DMS53 (cell line): ENCODE measurements at places on chromosomes 3 and 15.

DNA sequence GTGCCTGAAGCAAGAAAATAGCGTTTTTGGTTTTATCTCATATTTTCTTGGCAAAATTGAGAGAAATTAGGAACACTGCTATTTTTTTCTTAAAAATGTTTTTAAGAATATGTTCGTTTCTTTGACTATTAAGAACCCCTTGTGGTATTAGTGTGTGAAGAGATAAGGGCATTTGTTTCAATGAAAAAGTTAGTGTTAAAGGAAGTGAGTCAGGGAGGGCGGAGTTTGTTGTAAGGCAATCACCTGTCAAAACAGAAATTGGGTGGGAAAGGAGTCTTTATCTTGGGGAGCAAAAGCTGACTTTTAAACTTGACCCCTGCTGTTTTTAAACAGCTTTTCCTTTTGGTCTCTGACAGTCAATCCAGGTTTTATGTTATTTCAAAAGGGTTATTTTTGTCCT is 4.2 kb downstream of the RAP2B start:
- DNase-seq: no peak

DNA sequence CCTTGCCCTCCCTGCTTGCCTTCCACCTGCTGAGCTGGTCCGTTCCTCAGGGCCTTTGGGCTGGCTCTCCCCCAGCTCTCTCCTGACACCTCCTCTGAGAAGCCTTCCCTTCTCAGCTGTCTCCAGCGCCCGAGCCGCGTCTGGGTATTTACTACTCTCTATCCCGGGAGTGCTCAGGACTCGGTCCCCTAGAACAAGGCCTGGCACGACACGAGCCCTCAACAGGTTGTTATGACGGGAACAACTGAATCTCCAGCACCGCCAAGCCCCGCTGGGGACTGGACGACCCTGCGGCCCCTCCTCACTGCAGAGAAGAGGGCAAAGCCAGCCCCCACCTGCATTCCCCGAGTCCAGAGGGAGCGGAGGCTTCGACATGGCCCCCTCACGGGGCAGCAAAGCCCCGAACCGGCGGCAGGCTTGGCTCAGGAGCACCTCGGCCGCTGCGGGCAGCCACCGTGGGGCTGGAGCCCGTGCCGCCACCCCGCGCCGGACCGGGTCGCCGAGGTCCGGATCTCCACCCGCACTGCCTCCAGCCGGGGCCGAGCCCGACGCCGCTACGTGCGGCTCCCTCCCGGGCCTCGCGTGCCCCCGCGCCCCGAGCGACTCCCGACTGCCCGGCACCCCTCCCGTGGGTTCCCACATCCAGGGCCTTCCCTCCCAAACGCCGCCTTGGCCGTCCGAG is 792 bp downstream of the TPRA1 start:
- DNase-seq: peak; percentile 36

GRCh38 chr3:50274371-50275104 is 4.3 kb upstream of the LSMEM2 start:
- DNase-seq: peak; percentile 75

DNA sequence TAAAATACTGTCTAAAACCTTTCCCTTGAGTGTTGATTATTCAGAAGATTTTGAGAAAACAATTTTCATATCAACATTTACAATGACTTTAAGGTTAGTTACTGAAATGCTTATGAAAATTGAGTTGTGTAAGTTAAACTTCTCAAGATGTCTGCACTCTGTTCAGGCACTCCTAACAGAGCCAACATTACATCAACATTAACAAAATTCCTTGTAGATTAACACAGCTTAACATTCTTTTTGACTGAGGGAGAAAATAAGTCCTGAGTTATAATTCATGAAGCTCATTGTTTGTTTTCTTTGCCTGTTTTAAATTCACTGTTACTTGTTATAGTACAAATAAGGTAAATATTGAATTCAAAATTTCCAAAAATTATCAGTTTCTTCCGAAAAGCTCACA is 9.0 kb downstream of the ACKR4 start:
- DNase-seq: no peak

- DNase-seq: no peak
Observed at GRCh38 chr3:79994397-79994796, 226.6 kb upstream of the ROBO1 start.

DNA sequence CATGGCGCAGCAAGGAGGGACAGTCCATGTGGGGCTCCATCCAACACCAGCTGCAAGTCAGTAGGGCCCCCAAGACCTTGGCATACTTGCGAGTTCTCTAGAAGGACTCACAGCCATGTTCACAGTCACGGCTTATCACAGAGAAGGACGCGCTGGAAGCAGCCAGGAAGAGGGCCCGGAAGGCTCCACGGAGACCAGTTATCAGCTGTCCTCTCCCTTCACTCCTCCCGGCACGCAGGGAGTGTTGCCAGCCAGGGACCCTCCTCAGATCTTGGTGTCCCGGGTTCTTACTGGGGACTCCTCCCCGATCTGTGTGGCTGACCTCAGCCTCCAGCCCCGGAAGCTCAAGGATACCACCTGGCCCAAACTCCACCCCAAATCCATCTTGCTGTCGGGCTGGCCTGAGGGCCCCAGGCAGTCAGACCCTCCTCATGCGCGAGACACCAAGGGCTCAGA is 68.0 kb downstream of the SLTM start:
- peak; percentile 76 for DNase-seq

DNA sequence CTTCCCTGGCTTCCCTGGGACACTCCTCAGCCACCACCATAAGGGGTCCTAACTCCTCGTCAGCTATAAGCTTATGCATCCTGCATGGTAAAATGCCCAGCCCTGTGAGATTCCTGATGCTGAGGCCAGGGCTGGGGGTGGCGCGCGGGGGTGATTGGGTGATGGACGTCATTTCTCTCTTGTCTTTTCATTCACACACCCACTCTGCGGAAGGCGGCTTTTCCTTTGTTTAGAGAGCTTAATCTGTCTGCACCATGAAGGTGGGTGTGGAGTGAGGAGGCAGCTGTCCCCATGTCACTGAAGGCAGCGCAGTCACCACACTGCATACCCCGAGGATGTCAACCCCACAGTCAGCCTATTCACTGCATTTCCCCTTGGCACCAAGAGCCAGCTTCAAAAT is 110.0 kb upstream of the NSMCE3 start:
- DNase-seq: no peak

- DNase-seq: no peak
Observed at GRCh38 chr3:128007033-128007424, 45.2 kb upstream of the SEC61A1 start.

GRCh38 chr3:189712906-189713483 is 81.8 kb downstream of the TP63 start:
- peak; percentile 87 for DNase-seq

DNA sequence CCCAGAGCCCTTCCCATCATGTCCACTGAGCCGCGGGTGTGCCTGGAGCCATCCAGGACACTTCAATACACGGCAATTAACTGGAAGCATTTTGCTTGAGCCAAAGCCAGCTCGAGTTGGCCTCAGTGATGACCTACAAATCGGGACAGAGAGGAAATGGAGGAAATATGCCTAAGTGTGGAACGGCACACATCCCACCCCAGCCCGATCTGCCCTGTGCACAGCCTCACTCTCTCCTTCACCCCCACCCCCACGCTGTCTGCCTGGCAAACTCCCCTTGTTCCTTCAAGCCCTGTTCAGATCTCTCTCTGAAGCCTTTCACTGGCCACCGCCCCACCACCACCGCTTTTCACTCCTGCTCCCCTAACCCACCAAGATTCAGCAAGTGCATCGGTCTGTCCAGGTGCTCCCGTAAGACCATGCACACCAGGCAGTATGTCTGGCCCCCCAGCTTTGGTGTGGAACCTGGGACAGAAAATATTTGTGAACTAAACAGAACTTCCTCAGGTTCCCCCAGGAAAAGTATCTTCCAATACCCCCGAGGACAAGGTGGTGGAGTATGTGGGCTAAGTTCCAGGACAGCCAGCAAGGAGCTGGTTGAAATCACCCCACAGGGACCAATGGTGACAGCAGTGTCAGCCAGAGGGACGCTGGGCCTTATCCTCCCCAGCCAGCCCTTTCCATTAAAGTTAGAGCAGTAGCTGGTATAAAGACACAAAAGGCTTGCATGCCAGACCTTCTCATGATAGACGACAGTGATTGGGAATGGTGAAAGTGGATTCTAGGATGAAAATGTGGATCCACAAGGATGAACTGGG is 83.7 kb downstream of the VGLL4 start:
- no peak for DNase-seq

DNA sequence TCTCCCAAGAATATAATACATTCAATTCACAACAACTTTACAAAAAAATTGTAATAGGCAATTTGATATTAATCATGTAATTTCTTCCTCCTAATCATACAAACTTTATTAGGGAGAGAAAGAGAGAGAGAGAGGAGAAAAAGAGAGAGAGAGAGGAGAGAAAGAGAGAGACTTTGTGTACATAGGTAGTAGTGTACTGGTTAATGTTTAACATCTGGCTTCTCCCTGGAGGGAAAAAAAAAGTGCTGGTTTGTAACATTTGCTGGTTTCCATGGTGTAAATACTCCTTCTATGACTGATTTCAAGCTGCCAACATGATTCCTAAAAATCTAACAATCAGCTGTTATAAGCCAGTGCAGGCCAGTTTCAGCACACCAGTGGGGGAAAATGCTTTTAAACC is 98.0 kb upstream of the ARHGEF26 start:
- DNase-seq: peak; percentile 93

GRCh38 chr15:101246824-101247745 is 4.8 kb downstream of the CHSY1 start:
- DNase-seq: no peak

DNA sequence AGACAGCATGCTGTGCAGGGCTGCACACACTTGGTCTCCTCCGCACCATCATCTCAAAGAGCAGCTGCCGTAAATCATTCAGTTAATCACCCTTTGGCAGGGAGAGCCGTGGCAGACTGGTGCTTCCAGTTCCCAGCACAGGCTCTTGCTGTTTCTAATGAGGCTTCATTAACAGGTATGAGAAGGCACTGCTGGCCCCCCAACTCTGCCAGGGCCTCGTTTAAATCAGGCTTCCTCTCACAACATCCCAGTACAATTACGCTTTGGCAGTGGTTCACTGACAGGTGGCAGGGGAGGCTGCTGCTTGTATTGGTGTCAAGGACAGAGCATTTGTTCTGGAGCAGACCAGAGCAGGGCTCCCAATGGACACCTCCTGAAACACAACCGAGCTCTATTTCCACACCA is 77.1 kb downstream of the BFSP2 start:
- peak; percentile 33 for DNase-seq

- DNase-seq: peak; percentile 80
Observed at GRCh38 chr15:70111203-70112073, 13.7 kb upstream of the TLE3 start.

DNA sequence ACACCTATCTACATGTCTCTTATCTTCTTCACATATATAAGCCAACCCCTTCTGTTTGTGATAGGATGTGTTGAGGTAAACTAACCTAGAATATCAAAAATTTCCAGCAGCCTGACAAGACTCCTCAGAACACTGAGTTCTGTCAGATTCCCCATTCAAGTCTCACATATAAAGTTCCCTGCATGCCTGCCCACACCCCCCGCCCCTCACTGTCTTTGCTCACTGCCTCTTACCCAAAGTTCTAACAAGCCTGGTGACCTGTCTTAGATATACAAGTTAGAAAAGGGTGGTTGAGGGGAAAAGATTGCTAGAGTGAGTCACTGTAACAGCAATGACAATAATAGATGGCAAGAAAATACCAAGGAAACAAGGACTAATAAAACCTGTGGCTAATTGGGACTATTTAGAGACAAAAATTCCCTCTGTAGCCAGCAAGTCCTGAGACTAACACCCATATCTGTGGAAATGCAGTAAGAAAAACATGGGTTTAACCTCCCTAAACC is 40.1 kb downstream of the FBXO22 start:
- DNase-seq: no peak

GRCh38 chr3:106386050-106386449 is 517.2 kb upstream of the CBLB start:
- DNase-seq: no peak

DNA sequence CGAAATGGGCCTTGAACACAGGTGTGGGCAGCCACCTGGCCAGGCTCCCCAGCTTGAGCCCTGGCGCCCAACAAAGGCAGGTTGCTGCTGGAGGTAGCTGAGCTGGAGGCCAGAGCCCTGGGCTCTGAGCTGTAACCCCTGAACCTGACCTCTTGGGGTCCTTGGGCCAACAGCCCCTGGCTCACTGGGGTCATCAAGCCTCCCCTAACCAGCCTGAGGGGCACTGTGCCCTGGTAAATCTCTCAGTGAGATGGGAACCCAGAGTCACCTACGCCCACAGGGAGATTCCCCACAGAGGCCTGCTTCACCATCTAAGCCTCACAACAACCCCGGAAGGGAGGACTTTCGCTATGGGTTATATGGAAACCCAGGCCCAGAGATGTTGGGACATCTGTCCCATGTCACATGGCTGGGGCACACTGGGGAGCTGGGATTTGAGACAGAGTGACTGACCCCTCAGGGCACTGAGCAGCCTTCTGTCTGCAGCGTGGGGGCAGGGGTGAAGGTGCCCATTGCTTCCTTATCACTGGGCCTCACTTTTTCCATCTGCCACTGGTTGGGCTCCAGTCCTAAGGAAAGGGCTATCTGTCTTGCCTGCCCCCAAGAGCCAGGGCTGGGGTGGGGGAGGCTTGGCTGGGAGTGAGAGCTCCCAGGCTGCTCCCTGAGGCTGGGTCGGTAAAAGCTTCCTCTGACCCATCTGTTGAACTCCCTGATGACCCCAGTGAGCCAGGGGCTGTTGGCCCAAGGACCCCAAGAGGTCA is 59.1 kb downstream of the IQSEC1 start:
- DNase-seq: no peak

GRCh38 chr3:134090031-134090430 is 60.3 kb upstream of the SLCO2A1 start:
- no peak for DNase-seq

- no peak for DNase-seq
Observed at GRCh38 chr15:33473714-33474113, 162.9 kb downstream of the RYR3 start.

DNA sequence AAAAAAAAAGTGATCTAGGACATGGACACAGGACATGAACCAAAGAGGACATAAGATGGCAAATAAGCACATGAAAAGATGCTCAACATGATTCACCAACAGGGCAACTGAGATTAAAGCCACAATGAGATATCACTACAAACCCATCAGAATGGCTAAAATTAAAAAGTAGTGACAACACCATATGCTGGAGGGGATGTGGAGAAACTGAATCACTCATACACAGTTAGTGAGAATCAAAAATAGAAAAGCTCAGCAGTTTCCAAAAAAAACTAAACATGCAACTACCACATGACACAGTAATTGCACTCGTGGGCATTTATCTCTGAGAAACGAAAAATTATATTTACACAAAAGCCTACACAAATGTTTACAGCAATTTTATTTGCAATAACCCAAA is 27.9 kb upstream of the ACKR4 start:
- no peak for DNase-seq

GRCh38 chr15:38217788-38218609 is 34.6 kb upstream of the SPRED1 start:
- peak; percentile 40 for DNase-seq

DNA sequence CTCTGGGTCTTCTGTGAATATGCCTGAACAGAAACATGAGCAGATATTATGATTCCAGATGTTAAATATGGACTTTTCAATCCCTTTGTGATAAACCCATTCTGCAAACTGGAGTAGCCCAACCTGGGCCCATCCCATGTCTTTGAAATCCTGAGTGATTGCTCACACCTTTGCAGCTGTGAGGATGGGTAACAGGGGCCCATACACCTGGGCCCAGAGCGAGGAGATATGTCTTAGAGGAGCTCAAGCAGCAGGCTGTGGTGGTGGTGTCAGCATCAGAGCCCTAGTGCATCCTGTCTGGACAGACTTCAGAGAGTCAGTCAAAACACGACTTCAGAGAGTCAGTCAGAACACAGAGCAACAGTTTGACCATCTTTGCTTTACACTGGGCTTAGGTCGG is 64.9 kb upstream of the LIMD1 start:
- no peak for DNase-seq
